ENCODE measurements at places on chromosomes 3 and 15.

DNA sequence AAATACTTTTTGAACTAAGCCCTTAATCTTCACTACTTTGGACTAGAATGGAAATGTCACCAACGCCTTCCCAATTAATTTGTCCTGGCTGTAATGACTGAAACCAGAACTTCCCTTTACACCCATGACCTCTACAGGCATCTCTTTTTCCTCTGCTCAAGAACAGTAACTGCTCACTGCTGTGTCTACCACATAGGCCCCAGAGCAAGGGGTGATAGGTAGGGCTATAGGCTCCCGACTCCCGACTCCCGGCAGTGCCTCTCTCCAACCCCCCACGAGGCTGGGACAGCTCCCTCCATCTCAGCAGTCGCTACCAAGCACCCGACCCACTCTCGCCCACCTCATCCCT is 384 bp upstream of the LEKR1 start:
- DNase-seq: no peak

DNA sequence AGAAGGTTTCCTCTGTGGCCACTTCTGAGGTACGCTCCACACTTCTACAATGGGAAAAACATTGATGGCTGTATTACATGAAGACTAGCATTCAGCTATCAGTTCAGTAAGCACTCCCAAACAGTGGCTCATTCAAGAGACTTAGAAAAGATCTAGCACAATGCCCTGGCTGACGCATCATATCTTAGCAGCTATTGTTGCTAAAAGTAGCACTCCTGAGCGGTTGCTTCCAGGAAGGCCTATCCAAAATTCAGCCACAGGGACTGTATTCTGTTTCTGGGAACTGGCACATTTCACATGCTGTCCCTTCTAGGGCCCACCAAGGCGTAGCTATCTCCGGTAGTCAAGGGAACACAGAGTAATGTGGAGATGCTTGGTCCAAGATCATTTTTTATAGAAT is 21.2 kb upstream of the SPRED1 start:
- no peak for DNase-seq

- DNase-seq: peak; percentile 29
Measured at GRCh38 chr3:158801201-158801600, 653 bp upstream of the MFSD1 start.

DNA sequence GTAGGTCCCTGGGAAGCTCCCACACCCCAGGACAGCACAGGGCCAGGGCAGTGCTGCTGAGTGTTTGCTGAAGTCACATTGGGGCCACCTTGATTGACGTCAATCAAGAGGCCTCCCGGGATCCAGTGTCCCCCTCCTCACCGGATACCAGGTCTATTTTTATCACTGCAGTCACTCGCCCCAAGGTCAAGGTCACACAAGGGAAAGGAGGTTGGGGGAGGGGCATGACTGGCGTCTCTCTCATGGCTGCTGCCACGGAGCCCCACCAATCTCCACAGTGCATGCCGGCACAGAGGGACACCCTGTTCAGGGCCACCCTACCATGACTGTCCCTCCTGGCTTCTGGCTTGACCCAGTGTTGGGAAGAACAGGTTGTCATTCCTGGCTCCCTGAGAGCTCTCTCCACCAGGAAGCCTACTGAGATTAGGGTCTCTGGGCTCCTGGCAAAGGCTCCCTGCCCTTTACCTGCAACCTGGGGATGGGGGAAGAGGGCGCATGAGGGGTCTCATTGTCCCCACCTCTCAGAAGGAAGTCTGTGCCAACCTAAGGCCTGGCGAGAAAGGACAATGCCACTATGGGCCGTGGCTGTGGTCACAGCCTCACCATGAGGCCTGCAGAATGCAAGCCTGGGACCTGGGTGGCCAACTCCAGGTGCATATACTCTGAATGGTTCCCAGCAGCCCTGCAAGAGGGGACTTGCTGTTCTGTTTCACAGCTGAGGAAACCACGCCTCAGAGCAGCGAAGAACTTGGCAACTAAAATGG is 1.5 kb downstream of the MYL3 start:
- no peak for DNase-seq

Measured in cerebellar cortex (tissue), 1 donor.